Activated CD4-positive, alpha-beta T cell treated with anti-CD3 and anti-CD28 coated beads for 36 hours (primary cell): ENCODE measurements at places on chromosomes 2 and 18. TPM values are rescaled to one million over a fixed set of nuclear protein-coding genes. Genes with fewer than 3 reads are reported as not detected.

ASXL3 gene
- total RNA-seq: not detected

PDCD1 gene
- 37.2 TPM for total RNA-seq

CPO gene
- total RNA-seq: not detected

MYOM1 gene
- total RNA-seq: 0.95 TPM

FOXD4L1 gene
- not detected for total RNA-seq

TCF23 gene
- total RNA-seq: not detected

LYG1 gene
- total RNA-seq: 0.66 TPM

HOXD4 gene
- not detected for total RNA-seq

RGPD3 gene
- 0.14 TPM for total RNA-seq

NEB gene
- total RNA-seq: 0.33 TPM

CMPK2 gene
- 8.7 TPM for total RNA-seq

CD8B2 gene
- total RNA-seq: 0.09 TPM
